ENCODE measurements at places on chromosomes 5 and 9.

DNA sequence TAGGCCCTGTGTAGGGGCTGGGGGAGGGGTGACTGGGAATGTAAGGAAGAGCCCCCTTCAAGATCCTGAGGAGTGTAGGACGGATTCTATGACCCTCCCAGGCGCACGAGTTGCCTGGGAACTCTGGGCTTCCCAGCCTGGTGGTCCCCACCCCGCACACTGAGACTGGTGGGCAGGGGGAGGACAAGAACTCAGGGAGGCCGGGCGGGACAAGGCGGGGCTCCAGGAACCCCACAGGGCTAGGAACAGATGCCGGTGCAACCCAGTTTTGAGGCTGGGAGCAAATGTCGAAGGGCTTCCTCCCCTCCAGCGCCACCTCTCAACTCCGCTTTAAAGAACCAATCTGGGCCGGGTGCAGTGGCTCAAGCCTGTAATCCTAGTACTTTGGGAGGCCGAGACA is 1.3 kb upstream of the VDAC1 start:
- DNase-seq: no peak

DNA sequence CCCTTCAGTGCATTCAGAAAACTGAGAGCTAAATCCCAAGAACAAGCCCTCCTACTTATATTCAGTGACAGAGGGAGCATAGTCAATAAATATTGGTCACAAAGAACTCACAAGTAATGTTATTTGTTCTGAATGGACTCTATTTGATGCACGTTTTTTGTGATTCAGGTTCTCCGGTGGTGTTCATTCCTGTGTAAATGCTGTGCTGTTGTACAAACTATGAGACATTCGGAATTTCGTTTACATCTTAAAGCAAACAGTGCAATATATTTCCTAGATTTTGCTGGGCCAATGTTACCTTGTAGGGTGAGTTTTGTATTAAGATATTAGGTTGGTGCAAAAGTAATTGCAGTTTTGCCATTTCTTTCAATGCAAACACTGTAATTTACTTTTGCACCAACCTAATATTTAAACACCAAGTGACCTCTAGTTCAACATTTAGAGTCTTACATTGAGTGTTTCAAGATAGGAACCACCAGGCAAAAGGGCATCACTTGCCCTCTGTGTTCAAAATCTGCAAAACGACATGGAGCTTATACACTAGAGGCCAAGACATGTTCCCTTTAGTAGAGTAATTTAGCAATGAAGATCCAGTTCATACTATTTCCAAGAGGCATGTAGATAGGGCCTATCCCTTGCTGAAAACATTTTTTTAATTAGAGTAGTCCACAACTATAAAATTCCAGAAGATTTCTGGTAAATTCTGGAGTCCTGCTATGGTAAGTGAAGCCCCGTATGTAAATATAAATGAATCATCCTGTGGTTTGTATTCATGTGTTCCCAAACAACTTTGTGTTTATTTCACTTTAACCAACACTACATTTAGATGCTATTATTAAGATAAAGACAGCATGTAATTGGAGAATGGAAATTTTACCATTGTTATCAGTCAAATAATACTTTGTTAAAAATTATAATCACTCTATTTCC is 444.0 kb upstream of the PTGER4 start:
- DNase-seq: no peak

GRCh38 chr5:137743031-137743640 is 7.2 kb upstream of the KLHL3 start:
- peak; percentile 25 for DNase-seq

DNA sequence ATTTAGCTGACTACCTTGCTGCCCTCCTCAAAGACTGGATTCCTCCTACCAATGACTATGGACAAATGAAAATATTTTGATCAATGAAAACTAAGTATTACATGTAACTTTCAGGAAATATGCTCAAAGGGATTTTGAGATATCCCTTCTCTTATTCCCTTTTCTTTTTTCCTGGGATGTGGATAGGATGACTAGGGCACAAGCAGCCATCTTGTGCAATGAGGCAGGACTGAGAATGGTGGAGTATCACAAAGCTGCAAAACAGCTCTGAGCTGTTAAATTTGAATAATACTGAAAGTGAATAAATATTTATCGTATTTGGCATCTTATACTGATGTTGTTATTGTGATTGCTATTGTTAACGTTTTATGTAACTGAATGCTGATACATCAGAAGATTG is 333.1 kb upstream of the NUDT12 start:
- DNase-seq: no peak

GRCh38 chr9:36128349-36128748 is 8.2 kb upstream of the GLIPR2 start:
- DNase-seq: no peak

DNA sequence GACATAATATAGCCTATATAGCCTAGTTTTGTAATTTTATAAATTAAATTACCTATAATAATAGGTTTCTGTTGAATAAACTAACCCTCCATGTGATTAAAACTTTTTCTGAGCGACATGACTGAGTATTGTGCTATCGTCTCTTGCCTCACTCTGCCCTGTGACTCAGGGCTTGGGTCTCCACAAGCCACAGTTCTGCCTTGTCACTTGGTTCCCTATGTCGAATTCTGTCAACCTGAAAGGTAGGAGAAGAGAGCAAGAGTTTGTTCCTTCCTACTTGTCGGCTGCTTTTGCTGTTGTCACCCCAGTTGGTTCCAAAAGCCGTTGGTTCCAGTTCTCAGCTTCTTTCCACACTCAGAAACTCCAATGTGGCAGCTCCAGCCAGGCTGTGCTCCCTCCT is 285.9 kb downstream of the PSAT1 start:
- DNase-seq: no peak

GRCh38 chr5:142327111-142327842 is 2.5 kb upstream of the SPRY4 start:
- no peak for DNase-seq

- DNase-seq: no peak
These were observed 36.1 kb upstream of the LPAR1 start for GRCh38 chr9:111074395-111074794.

DNA sequence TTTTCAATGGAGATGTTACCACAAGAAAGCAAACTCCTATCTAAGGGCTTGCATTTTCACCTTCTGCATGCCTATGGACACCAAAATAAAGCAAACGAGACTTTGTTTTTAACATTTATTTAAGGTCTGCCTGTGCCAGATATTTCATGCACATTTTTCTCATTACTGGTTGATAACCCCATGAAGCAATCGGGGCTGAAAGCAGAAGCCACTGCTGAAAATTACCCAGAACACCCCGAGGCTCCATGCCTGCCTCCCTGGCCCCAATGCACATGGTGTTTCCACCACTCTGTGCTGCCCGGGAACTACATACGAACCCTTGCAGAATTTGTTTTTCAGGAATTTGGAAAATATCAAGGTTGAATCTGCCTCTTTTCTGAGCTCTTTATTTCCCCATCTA is 240.1 kb downstream of the NR2F1-AS1 start:
- no peak for DNase-seq

DNA sequence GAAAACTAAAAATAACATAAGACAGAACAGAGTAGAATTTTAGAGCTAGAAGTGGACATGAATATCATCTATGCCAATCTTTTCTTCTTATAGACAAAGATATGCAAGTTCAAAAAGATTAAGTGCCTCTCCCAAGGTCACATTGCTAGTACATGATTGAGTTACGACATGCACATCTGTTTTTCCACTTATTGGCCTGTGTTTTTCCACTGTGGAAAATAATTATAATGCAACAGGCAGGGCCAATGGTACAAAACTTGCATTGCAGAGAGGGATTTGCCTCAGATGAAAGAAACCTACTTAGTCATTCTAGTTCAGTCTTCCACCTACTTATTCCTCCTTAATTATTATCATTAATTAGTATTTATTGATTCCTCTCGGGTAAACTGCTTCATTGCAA is 407.8 kb upstream of the SGCD start:
- DNase-seq: no peak

GRCh38 chr5:95631991-95632675 is 12.2 kb downstream of the GPR150 start:
- DNase-seq: peak; percentile 31

DNA sequence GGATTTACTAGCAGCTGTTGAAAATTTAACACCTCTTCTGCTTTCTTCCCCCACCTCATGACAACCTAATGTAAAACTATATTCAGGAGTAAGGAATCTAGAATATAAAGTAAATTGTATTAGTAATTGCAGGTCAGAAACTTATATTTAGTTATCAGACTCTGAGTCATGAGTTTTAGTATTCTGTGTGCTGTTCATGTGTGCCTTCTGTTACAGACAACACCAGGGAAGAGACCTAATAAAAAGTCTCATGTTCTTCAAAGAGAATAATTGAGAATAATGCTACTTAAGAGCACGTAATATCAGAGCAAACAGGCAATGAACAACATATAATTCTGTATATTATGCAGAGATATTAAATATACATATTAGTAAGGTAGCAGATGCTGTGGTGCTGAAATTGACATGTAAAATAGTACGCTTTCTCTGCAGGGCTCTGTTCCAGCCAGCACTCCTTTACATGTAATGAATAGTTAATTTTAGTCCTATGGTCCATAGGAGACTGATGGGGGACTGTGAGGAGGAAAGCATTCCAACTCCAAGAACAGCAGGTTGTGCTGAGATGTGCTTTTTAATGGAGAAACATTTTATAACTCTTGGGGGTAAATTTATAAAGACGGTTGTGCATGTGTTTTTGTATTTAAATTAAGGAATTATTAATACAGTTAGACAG is 106.4 kb downstream of the ZSWIM6 start:
- DNase-seq: no peak

DNA sequence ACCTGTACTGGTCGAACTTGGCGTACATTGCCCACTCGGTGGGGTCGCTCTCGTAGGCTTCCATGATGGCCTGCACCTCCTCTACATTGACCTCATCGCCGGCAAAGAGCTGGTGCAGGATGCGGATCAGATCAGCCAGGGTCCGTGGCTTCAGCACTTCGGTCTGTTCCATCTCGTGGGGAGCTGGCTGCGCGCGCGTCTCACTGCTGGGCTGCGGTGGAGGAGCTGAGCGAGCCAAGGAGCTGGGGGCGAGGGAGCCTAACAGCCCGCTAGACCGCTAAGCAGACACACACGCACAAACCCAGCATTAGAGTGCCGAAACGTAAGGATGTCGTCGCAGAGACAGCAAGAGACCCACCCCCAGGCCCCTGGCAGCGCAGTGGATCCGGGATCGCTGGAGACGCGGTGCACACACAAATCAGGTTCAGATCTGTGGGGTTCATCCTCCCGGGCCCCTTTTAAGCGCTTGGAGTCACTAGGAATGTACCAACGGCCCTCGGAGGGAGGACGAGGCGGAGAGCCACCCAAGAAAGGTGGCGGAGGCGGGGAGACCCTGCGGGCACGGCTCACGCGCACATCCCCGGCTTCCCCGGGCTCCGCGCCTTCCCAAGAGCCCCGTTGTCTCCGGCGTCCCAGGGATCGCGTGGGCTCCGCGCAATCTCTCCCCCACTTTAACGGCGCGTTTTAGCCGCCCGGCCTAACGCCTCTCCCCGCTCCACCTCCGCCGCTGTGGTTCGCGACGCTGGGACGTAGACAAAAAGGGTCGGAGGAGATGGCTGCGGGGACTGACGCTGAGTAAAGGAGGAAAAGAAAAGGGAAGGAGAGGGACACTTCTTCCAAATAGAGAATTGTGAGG is at the start of gene CDO1:
Gene CDO1, minus strand, starts transcription at position 434 of the 856 bp plus-strand sequence. Its CDS starts 262 bp downstream, at position 172.
- no peak for DNase-seq

DNA sequence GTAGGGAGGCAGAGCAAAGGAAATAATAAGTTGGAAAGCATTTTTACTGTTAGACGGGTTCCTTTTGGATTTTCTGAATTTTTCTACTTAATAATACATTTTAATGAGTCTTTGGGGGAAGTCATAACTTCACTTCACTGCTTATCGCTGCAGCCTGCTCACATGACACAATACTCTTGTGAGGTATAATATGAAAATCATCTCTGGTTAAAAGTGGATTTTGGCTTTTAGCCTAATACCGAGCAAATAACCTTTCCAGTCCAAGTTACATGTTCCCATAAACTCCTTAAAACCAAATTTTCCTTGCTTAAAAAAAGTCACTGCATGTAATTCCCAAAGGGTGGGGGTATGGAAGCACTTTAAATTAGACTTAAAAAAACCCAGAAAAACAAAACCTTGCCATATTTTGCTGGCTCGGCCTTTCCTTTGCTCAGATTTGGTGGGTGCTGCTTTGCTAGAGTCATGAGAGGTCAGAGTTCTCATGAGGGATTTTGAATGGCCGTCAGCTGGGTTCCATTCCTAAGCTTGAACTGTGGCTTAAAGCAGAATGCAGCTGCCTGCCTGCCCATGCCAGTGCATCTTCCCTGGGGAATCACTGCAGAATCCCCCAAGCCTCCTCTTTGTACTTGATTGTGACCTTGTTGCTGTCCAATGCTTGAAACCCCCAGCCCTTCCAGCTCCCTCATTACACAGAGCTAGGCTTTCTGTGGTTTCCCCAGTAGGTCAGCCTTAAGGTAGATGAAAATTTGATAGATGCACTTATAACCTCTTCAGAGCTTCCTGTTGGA is 331.8 kb downstream of the KDM4C start:
- DNase-seq: no peak

DNA sequence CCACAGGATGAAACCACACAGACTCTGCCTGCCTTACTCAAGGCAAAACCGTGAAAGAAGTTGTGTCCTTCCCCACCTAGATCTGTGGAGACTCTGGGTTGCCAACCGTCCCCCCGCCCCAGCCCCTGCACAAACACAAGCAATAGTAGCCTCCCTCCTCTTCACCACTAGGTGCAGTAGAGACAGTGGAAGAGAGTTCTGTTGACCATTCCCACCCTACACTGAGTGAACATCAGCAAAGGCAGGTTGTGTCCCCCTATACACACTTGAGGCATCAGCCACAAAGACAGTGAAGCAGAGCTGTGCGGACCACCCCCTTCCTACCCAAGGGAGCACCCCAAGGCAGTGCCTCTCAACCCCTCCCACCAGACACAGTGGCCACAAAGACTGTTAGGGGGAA is 223.7 kb upstream of the NFIL3 start:
- no peak for DNase-seq

DNA sequence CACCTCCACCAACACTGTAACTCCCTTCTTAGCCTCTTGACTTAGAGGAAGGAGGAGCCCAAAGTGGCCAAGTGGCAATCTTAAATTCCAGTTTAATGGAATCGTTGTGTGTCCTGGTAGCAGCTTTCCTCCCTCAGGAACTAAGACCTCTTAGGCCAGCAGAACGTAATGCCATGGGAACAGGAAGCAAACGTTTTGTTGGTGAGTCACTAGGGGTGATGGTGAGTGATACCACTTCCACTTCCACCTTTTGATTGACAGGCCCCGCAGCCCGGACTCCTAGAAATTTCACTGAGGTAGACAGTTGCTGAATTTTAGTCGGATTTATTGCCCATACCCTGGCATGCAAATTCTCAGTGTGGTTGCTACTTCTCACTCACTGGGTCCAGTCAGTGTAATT is 94.2 kb upstream of the FBN2 start:
- DNase-seq: no peak

GRCh38 chr5:87729781-87730180 is 317.1 kb upstream of the CCNH start:
- DNase-seq: no peak

- DNase-seq: no peak
These were observed 91.9 kb downstream of the FEM1C start for GRCh38 chr5:115452536-115453235.

GRCh38 chr5:83891261-83891660 is 170.6 kb upstream of the HAPLN1 start:
- DNase-seq: no peak

GRCh38 chr5:168552146-168552545 is 23.0 kb downstream of the FBLL1 start:
- DNase-seq: no peak

Measured in T-helper 17 cell (primary cell).